ENCODE measurements at places on chromosomes 7 and 10. TPM values are rescaled to one million over a fixed set of nuclear protein-coding genes. Genes with fewer than 3 reads are reported as not detected.

The KCTD7 gene
- 6.5 TPM for polyA plus RNA-seq

The ACTA2 gene
- polyA plus RNA-seq: 0.53 TPM

The CYP2C8 gene
- not detected for polyA plus RNA-seq

The TMEM178B gene
- polyA plus RNA-seq: not detected

The CDH23 gene
- polyA plus RNA-seq: 0.24 TPM

The PSMG3 gene
- polyA plus RNA-seq: 37.2 TPM

The ANKRD30A gene
- not detected for polyA plus RNA-seq

The NRAP gene
- polyA plus RNA-seq: not detected

The EIF4H gene
- 195 TPM for polyA plus RNA-seq

The PTPRE gene
- polyA plus RNA-seq: 15.6 TPM

The PDE6C gene
- not detected for polyA plus RNA-seq

The C10orf143 gene
- 38.6 TPM for polyA plus RNA-seq

The STOX1 gene
- not detected for polyA plus RNA-seq

The COL13A1 gene
- not detected for polyA plus RNA-seq

The ELN gene
- polyA plus RNA-seq: not detected

The HOGA1 gene
- not detected for polyA plus RNA-seq

The TAS2R5 gene
- not detected for polyA plus RNA-seq

The PRSS37 gene
- polyA plus RNA-seq: not detected

The PON3 gene
- not detected for polyA plus RNA-seq

All from naive B cell (primary cell).